ENCODE measurements at places on chromosomes 3 and 15.

- DNase-seq = no peak
Observed at GRCh38 chr3:51933471-51934138, 8.1 kb downstream of the RRP9 start.

DNA sequence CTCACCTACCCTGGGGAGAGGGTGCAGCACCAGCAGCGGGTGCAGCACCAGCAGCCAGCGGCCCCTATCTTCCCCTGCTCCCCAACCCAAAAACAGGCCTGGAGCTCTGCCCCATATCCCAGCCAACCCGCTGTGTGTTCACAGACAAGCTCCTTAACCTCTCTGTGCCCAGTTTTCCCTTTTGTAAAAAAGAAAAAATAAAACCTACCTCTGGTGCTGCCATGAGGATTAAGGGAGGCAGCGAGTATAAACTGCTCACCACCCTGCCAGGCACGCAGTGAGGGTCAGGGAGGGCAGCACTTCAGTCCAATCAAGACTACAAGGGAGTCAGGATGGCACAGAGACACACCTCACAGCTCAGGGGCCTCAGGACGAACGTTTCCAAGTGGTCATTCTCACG, 163.3 kb downstream of the NUP210 start:
- DNase-seq = no peak

GRCh38 chr3:54132685-54133084, 10.3 kb downstream of the CACNA2D3 start:
- DNase-seq = no peak

DNA sequence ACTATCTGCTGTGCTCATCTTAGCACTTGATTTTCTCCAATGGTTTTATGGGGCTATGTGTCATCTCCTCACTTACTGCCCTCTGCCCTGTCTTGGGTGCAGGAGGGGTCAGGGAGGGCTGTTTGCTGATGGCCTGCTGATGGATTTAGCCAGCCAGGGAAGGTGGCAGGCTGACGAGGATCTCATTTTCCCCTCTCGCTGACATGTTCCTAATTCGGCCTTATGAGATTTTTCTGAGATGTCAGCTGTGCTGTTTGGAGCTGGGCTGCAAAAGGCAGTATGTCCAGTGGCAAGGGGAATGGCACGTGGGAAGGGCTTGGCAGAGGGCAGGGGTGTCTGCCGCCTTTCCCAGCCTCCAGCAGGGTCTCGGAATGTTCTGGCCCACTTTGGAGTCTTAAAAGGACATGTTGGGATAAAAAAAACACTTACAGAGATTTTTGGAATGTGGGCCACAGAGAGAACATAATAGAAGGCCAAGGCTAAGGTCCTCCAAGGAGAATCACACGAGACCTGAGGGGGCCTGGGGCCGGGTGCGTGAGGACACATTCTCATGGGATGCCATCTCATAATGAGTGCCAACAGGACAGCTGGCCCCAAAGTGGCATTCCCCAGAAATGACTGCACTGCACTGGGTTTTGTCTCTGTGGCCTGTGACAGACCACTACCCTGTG, 303.8 kb downstream of the TLE3 start:
- DNase-seq = no peak

Data from cerebellar cortex (tissue), 1 donor.